Nucleus accumbens (tissue), 56 donors: ENCODE measurements at places on chromosomes 12 and 14.

DNA sequence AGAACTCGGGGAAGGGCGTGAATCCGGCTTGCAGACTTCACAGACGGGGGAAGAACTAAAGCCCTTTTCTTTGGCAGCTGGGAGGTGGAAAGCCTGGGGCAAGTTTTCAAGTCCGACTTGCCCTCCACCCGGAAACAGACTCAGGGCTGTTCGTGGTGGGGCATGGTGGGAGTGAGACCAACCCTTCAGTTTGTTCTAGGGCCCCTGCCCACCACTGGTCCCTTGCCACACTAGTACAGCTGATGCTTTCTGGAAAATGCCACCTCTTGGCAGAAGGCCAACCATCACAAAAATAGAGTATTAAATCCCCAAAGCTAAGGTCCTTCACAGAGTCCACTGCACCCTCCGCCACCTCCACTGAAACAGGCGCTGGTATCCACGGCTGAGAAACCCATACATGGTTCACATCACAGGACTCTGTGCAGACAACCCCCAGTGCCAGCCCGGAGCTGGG, 50.4 kb upstream of the DDX11 start:
- no peak for DNase-seq

DNA sequence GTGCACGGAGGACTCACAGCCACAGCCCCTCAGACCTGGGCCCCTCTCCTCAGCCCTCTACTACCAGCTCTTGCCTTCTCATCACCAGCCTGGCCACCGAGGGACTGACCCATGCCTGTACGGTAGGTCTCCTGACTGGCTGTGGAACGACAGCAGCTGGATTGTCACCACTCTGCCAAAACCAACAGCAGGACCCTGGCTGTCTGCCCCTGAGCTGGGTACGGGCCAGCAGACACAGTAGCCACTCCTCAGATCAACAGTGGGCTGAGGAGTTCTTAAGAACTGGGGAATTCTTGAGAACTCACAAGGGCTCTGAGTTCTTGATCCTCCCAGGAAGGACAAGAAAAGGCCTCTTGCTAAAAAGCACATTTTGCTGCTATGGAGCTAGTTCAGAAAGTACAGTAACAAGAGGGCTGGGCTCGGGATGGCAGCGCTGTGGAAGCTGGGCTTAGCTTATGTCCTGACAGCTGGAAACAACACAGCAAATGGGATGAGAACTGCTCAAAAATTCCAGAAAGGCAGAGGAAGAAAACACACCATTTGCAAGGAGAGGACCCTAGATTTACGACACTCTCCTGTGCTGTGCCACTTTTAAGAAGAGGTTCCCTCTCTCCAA, 176.4 kb downstream of the ANO2 start:
- DNase-seq, result no peak

DNA sequence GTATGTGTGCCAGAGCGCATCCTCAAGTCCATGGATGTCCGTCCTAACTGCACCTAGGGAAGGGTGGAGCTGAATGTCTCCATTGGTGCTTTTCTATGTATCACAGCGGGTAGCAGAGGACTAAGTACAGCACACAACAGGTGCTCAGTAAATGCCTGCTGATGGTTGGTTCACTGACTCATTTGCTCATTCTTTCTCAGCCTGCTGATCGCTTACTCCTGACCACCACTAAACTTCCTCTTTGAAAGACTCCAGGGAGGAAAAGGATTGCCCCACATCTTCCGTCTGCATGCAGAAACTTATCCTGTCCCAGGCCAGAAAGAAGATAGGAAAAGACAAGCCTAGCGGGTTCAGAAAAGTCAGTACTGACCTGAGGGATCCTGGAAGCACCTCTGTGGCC, 66.3 kb downstream of the B4GALNT3 start:
- no peak for DNase-seq

- peak; percentile 27 for DNase-seq
Measured at GRCh38 chr12:90854136-90854689, 100.8 kb downstream of the CCER1 start.

- no peak for DNase-seq
Measured at GRCh38 chr12:40837891-40838429, 145.7 kb downstream of the CNTN1 start.

DNA sequence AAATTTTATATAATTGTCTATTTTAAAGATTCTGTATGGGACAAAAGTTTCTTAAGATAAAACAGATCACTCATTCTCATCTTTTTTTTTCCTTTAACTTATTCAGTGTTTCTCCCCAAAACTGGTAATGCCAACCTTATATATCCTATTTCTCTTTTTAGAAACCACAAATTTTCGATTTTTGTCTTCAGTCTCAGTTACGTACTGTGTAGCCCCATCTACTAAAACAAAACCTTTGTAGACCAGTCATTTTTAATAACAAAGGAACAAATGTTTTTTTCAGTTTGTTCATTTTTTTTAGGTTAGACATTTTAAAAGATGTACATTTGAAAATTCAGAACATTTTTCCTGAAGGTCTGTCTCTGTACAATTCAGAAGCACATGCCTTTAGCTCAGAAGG, 18.2 kb downstream of the PNMA1 start:
- no peak for DNase-seq

- DNase-seq, result no peak
Measured at GRCh38 chr14:29558516-29558915, 369.1 kb downstream of the PRKD1 start.

DNA sequence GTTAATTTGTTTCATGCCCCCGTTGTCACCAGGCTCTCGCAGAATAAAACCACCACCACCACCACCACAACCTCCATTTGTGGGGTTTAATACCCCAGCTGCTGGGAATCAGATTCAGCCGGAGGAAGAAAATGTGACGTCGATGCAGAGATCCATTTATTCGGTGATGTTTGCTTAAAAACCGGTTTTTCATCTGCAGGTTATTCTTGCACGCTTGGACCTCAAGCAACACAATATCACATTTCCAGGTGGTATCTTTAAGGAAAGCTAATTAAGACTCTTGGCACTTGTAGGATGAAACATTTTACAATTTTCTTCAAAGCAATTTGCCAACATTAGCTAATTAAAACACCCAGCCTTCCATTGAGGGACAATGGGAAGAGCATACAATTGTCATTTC, 39.8 kb downstream of the SPRING1 start:
- DNase-seq, result no peak

GRCh38 chr12:64903479-64904152, 79.2 kb downstream of the TBC1D30 start:
- no peak for DNase-seq

DNA sequence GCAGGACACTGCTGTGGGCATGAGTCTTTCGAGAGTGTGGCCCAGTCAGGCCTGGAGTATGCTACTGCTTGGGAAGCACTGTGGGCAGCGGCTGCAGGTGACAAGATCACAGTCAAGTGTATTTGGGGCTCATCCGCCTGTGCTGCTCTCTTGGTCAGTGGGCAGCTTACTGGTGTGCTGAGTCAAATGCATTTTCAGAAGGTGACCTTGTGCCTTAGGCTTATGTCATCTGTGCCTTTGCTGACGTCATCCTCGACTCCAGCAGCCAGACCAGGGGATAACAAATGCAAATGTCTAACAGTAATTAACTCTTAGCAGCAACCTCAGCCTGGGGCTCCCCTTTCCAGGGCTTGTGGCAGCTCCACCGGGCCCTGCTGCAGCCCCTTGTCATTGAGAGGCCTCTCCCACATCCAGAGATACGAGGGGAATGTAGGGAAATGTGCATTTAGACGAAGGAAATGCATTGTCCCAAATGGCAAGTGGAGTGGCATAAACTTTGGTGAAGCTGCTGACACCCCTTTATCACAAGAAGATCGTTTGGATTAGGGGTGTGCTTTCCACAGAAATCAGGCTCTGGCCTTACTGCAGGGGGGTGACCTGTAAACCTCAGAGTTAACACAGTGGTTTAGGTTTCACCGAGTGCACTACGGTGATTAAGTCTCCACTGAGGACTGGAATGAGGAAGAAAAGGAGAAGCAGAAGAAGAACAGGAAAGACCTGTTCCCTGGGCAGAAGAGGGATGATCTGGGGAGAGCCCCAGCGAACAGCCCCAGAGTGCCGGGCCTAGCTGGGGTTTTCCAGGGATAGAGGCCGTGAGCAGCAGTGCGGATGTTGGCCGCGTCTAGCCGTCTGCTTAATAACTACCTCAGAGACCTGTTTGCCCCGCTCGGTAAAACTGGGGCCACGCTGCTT, 39.7 kb downstream of the PSMA6 start:
- DNase-seq, result no peak

- DNase-seq, result no peak
Measured at GRCh38 chr12:119363037-119363436, 28.5 kb downstream of the CCDC60 start.

DNA sequence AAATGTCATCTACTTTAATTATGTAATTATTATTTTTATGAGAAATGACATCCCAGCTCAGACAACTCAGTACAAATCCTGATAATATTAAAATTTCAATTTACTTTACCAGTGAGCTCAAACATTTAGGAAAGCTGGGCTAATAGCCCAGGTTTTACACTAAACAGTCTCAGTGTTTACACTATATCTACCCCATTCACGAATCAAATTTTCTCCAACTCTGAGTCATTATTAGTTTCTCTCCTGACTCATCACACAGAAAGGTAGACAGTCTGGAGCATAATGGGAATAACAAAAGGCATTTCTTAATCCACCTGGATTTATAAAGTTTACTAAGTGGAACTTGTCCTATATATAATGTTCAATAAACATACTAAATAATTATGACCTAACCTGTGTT, 5.7 kb downstream of the PAWR start:
- DNase-seq, result no peak
